Nucleus accumbens (tissue), 56 donors: ENCODE measurements at places on chromosomes 16 and 17.

GRCh38 chr16:51148678-51149228 lies 2.3 kb downstream of the SALL1 start:
- no peak for DNase-seq

- no peak for DNase-seq
These were observed 18.8 kb downstream of the SIAH1 start for GRCh38 chr16:48366165-48367093.

- DNase-seq: no peak
These were observed 833.2 kb upstream of the RBFOX1 start for GRCh38 chr16:6499413-6499812.

- DNase-seq: no peak
These were observed 94.4 kb downstream of the HS3ST3B1 start for GRCh38 chr17:14395255-14395654.

- no peak for DNase-seq
These were observed 382.3 kb upstream of the EEF2KMT start for GRCh38 chr16:5479926-5480325.

GRCh38 chr17:75524269-75524969 lies 1.1 kb upstream of the LLGL2 start:
- DNase-seq: no peak

GRCh38 chr17:77058016-77058415 lies 82.8 kb upstream of the SEC14L1 start:
- DNase-seq: no peak
